ENCODE measurements at places on chromosomes 5 and 9.

DNA sequence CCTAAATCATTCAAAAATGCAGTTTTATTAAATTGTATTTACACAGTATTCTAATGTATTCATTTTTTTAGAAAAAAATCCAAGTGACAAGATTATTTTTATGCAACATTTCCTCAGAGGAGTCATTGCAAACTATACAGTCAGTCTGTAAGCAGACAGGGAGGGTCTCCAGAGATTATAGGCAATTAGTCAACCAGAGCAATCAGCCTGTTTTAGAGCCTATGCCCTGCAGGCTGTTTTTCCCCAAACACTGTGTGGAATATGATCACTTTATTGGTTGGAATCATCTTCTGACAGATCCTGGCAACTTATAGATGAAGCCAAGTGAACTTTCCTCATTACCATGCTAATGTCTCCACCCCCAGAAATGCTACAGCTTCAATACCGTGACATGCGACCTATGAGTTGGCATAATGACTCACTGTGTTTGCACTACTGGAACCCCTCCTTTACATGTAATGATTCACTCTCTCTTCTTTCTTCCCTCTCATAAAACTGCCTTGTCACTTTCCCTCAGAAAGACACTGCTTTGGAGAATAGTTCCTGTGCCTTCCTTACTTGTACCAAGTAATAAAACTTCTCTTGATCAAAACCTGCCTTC, 577.7 kb upstream of the FTMT start:
- no peak for DNase-seq

GRCh38 chr9:118686959-118687358, 682.3 kb downstream of the BRINP1 start:
- no peak for DNase-seq

- DNase-seq: no peak
Observed at GRCh38 chr5:57302643-57303042, 128.8 kb downstream of the GPBP1 start.

DNA sequence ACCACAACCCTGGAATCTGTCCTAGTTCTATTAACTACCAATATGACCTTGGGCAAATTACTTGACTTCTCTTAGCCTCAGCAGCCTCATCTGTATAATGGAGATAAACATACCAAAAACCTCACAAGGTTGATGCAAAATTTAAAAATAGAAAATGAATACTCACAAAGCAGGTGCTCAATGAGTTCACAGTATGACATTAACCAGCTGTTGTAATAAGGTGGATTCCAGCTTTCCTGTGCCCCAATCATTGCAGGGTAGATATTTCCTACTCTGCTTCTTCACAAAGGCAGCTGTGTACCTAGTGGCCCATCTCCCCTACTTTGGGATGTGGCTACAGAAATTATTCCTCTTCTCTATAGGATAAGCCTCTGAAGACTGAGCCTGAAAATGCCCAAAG, 8.8 kb downstream of the HTR4 start:
- no peak for DNase-seq

GRCh38 chr5:137304226-137304874, 194.8 kb downstream of the SPOCK1 start:
- DNase-seq: no peak

GRCh38 chr5:61827445-61827975, 478.5 kb upstream of the KIF2A start:
- DNase-seq: no peak

- no peak for DNase-seq
Observed at GRCh38 chr9:116152941-116153764, 438 bp upstream of the PAPPA start.

DNA sequence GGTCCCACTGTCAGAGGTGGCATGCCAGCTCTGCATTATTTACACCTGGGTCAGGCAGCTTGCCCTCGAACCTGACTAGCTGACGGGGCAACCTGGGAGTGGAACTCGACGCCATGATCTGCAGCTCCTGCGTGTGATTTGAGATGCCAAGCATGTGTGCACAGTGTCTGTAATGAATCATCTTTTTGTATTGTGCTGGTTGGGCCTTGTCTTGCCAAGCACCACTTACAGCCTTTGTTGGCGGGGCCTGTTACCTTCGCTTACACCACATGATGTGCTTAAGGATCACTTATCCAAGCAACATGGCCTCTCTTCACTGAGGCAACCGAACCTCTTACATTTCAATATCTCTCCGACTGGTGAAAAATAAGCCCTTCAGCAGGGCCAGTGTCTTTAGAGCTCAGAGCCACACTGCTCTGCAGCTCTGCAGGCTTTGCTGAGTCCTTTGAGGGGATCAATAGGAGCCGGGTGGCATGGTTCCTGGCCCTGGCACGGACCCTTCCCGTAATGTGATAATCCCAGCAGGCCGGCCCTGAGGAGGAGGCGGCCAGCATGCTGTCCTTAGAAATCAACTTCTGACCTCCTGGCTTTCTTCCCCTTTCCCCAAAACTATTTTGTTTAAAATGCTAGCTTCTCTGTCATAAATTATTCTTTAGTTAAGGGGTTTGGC, 297.7 kb upstream of the CD180 start:
- no peak for DNase-seq

GRCh38 chr9:126327006-126327713, 531 bp downstream of the MVB12B start:
- DNase-seq: peak; percentile 6

- DNase-seq: no peak
Observed at GRCh38 chr9:75140261-75140660, 51.9 kb downstream of the OSTF1 start.

DNA sequence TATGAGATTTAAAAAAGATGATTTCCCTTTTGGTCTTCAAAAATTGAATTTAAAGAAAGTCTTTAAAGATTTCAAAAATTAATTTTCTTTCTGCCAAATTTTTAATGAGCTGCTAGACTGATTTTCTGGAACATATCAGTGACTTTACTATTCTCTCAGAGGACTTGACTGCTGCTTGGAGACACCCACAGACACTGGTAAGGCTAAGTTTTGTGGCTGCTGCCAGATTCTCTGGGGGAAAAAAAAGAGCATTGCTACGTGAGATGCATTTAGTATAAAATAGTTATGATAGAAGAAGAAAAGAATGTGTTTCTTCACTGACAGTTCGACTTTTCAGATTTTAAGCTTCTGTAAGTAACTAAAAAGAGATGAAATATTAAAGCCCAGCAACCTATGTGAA, 193.3 kb upstream of the GRIN3A start:
- no peak for DNase-seq

GRCh38 chr5:38837416-38837815, 8.4 kb upstream of the OSMR start:
- no peak for DNase-seq

- DNase-seq: no peak
Observed at GRCh38 chr9:91239367-91240111, 122.2 kb downstream of the AUH start.

GRCh38 chr9:122406070-122406890, 35.5 kb downstream of the PTGS1 start:
- no peak for DNase-seq

DNA sequence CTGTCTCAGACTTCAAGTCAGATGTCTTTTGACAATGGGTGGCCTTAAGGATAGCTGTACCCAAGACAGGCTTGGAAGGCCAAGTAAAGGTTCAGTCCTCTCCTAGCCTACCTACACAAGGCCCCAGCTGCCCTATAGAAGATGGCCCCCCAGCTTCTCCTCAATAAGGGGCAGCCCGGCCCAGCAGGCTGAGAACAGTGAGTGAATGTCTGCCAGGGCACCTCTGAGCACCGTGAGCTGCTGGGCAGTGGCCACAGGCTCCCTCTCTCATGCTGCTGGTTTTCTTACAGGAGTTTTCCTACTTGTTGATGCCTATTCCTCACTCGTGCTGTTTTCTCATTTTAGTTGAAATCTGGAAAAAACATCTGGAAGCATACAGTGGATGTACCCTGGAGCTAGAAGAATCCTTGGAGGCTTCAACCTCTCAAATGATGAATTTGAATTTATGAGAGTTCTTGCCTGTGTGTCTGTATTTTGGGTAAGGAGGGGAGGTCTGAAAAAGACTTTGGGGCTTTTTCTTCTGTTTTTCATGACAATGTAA, 40.1 kb downstream of the SECISBP2 start:
- no peak for DNase-seq

Measured in stimulated activated CD4-positive, alpha-beta T cell treated with anti-CD3 and anti-CD28 coated beads, Interleukin-2, amount 100 ng/mL, for 4 hours (primary cell).